ENCODE measurements at places on chromosomes 12 and 14. TPM values are rescaled to one million over a fixed set of nuclear protein-coding genes. Genes with fewer than 3 reads are reported as not detected.

- H3K4me3 ChIP-seq = no peak overlapping the region
- DNase-seq = no peak
- no peak overlapping the region for H3K27ac ChIP-seq
- no peaks in the 10 kb centered on the region for H3K4me1 ChIP-seq
- H3K36me3 ChIP-seq = no peaks in the 10 kb centered on the region
These were observed 22.3 kb downstream of the PPM1H start for GRCh38 chr12:62912644-62913043.

DNA sequence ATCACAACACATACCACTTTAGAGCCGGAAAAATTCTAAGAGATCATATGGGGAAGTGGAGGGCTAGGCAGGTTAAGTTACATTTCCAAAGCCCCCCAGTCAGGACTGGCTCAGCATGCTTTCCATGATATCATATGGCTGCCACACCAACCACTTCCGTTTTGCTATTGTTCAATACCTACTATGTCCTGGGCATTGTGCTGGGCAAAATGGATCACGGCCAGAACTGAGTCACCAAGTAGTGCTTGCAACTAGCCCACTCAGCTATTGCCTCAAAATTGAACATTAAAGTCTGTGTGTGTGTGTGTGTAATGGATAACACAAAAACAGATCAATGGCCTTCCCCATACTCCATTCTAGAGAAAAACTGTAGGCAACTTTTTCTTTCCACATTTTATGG, 22.7 kb downstream of the WIF1 start:
- no peak for DNase-seq
- H3K27me3 ChIP-seq = no peaks in the 10 kb centered on the region
- H3K4me3 ChIP-seq = no peak overlapping the region
- H3K36me3 ChIP-seq = no peaks in the 10 kb centered on the region
- no peak overlapping the region for H3K27ac ChIP-seq

- no peak for DNase-seq
- no peaks in the 10 kb centered on the region for H3K27me3 ChIP-seq
- peak overlapping the region; percentile 19 for H3K27ac ChIP-seq
These were observed 38.4 kb downstream of the AKAP6 start for GRCh38 chr14:32367516-32367915.

Gene CPSF2
- 19.5 TPM for total RNA-seq

Gene ENDOU
- not detected for total RNA-seq

DNA sequence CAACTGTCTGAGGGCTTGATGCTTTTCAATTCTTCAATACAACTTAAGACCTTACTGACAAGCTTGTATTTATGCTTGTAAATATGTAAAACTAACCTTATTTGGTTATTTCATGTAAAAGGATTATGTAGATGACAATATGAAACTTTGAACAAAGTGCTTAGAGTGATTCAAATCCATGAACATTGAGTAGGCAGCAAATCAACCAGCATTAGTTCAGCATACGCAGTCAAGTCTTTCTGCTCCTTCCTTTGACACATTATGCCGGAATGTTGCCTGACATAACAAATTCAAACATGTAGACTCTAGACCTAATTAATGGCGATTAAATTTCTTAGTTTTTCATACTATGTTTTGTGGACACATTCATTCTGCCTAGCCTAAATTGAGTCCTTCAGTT, 105.2 kb downstream of the FGD4 start:
- no peak for DNase-seq
- no peaks in the 10 kb centered on the region for H3K27me3 ChIP-seq
- H3K4me3 ChIP-seq = no peak overlapping the region
- H3K4me1 ChIP-seq = peaks cover 21% of the 10 kb centered on the region
- no peaks in the 10 kb centered on the region for H3K36me3 ChIP-seq

DNA sequence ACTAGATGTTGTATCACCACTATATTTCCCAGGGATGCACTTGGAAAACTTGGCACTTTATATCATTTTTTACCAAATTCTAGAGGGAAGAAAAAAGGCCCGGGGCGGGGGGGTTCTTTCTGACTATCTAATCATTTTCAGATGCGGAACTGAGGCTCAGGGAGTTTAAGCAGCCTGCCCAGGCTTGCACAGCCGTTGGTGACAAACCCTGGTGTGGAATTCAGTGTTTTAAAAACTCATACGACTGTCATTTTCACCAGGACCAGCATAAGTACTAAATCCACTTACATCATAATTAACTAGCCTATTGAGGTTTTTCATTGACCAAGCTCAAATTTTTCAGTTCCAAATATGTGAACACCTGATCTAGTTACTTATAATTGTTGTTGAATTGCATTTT, 181.0 kb downstream of the IPO8 start:
- DNase-seq = no peak
- H3K4me3 ChIP-seq = no peak overlapping the region
- H3K4me1 ChIP-seq = no peaks in the 10 kb centered on the region
- no peaks in the 10 kb centered on the region for H3K27me3 ChIP-seq

GRCh38 chr14:93232159-93232558, 25.1 kb downstream of the UBR7 start:
- H3K27ac ChIP-seq = no peak overlapping the region
- peak overlapping the region; percentile 71 for H3K4me3 ChIP-seq
- peaks cover 16% of the 10 kb centered on the region for H3K36me3 ChIP-seq
- no peaks in the 10 kb centered on the region for H3K27me3 ChIP-seq

DNA sequence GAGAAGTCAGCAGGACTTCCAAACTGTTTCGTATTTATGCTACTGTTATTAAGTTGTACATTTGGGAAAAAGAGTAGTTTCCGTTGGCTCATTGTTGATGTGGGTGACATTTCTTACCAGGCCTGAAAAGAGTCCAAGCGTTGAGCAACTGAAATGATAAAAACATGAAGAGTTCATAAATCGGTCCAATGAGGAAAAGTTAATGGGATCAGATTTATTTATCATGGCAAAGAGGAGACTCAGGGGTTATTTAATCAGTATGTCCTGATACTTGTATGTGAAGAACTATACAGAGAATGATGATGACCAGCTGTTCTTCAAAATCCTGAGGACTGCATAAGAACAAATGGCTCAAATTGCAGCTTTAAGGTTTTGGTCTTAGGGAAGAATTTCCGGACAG, 7.7 kb downstream of the VRK1 start:
- H3K27me3 ChIP-seq = no peaks in the 10 kb centered on the region
- no peak overlapping the region for H3K4me3 ChIP-seq
- no peak overlapping the region for H3K27ac ChIP-seq
- no peak for DNase-seq

Gene CACNA2D4
- 8.7 TPM for total RNA-seq

Gene MIPOL1
- total RNA-seq = 13.1 TPM

DNA sequence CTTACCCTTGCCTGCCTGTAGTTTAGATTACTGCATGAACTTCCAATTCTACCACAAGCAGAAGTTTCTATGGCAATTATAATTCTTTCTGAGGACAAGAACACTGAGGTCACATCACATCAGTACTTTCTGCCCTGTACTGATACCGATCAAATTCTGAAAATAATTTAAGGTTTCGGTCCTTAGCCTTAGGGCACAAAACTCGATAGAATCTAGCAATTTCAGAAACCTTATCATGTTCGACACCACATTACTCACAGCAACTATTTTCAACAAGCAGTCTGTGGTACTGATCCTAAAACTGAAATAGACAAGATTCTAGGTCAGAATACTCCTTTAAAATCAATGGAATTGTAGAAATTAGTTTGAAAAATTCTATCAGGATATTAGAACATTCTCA, 187.0 kb upstream of the LRFN5 start:
- no peaks in the 10 kb centered on the region for H3K36me3 ChIP-seq
- H3K4me3 ChIP-seq = no peak overlapping the region
- no peak overlapping the region for H3K27ac ChIP-seq
- H3K27me3 ChIP-seq = no peaks in the 10 kb centered on the region
- no peak for DNase-seq
- no peaks in the 10 kb centered on the region for H3K4me1 ChIP-seq

DNA sequence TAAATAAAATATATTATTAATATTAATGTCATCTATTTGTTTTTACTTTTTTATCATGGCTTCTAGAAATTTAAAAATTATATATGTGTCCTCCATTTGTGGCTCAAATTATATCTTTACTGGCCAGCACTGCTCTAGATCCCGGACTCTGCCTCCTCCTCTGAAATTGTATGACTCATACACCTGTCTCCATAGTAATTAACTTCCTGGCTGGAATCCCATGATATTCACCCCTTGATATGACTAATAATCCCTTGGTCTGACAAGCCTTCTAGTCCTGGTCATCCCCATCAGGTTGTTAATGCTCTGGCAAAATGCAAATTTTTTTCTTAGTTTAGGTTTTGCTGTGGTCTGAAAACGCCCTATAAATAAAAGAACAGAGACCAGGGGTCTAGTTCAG, 116.2 kb downstream of the BMP4 start:
- H3K27me3 ChIP-seq = no peaks in the 10 kb centered on the region
- no peak overlapping the region for H3K4me3 ChIP-seq
- no peak for DNase-seq
- H3K36me3 ChIP-seq = no peaks in the 10 kb centered on the region
- no peak overlapping the region for H3K27ac ChIP-seq

DNA sequence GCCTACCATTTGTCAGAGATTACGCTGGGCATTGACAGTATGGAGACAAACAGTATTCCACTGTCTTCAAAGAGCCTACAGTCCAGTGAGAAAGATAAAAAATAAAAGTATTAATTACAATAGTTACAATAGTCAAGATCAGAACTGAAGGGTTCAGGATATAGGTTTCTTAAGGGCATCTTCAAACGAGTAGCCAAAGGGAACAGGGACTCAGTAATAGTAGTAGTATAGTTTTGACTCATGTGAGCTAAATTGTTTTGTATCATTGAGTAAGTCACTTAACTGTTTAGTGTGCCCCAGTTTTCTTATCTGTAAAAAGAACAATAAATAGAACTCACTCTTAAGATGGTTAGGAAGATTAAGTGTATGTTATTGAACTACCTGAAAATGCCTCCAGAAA, 123.6 kb downstream of the METTL25 start:
- H3K27me3 ChIP-seq = no peaks in the 10 kb centered on the region
- H3K4me3 ChIP-seq = no peak overlapping the region
- no peaks in the 10 kb centered on the region for H3K36me3 ChIP-seq
- no peak overlapping the region for H3K27ac ChIP-seq
- no peaks in the 10 kb centered on the region for H3K4me1 ChIP-seq

DNA sequence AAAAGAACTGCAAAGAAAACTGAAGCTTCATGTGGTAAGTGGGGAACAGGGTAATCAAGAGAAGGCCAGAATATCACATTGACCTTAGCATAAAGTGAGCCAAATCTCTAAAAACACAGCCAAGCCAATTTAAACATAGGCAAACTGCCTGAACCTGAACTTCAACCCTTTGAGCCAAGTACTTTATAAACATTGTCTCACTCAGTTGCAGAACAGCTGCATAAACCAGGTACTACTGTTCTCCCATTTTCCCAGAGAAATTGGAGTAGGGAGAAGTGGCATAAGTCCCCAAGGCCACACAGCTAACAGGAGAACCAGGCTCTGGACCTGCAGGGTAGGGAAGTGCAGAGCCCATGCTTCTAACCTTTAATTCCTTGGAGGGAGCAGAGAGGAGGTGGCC, 30.4 kb upstream of the FKBP4 start:
- H3K27ac ChIP-seq = no peak overlapping the region
- no peaks in the 10 kb centered on the region for H3K27me3 ChIP-seq
- H3K4me1 ChIP-seq = no peaks in the 10 kb centered on the region
- no peak for DNase-seq
- H3K36me3 ChIP-seq = no peaks in the 10 kb centered on the region
- H3K4me3 ChIP-seq = no peak overlapping the region

DNA sequence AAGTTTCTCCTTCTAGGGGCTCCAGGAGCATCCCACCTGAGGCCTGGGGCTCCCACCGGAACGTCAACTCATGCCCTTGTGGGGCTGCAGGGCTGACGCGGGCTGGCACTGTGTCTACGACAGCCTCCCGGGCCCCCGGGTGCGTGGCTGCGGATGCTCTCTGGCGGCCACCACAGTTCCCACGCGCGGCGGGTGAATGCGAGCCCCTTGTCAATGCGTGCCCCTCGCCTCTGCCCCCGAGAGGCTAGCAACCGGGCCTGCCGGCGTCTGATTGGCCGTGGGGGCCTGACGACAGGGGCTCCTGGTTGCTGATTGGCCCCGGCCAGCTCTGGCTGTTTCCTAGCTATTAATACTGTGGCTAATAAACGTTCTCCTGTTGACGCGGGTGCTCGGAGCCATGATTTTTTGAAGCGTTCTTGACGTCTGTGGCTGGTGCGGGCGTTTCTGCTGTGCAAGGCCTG, 1.8 kb upstream of the MEG3 start:
- H3K4me3 ChIP-seq = no peak overlapping the region
- no peaks in the 10 kb centered on the region for H3K27me3 ChIP-seq
- no peaks in the 10 kb centered on the region for H3K4me1 ChIP-seq
- H3K27ac ChIP-seq = no peak overlapping the region
- no peak for DNase-seq

Gene KIF21A
- 21.9 TPM for total RNA-seq

Gene LRRK2
- 28.8 TPM for total RNA-seq

DNA sequence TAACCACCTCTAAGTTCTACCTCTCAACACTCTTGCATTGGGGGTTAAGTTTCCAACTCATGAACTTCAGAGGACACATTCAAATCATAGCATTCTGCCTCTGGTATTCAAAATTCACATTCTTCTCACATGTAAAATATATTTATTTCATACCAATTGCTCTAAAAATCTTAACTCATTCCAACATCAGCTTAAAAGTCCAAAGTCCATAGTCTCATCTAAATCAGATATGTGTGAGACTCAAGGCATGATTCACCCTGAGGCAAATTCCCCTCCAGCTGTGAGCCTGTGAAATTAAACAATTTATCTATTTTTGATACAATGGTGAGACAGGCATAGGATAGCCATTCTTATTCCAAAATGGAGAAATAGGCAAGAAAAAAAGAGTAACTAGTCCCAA, 214.0 kb downstream of the RGS6 start:
- no peak overlapping the region for H3K4me3 ChIP-seq
- no peak overlapping the region for H3K27ac ChIP-seq
- no peak for DNase-seq
- H3K27me3 ChIP-seq = no peaks in the 10 kb centered on the region
- H3K4me1 ChIP-seq = no peaks in the 10 kb centered on the region

DNA sequence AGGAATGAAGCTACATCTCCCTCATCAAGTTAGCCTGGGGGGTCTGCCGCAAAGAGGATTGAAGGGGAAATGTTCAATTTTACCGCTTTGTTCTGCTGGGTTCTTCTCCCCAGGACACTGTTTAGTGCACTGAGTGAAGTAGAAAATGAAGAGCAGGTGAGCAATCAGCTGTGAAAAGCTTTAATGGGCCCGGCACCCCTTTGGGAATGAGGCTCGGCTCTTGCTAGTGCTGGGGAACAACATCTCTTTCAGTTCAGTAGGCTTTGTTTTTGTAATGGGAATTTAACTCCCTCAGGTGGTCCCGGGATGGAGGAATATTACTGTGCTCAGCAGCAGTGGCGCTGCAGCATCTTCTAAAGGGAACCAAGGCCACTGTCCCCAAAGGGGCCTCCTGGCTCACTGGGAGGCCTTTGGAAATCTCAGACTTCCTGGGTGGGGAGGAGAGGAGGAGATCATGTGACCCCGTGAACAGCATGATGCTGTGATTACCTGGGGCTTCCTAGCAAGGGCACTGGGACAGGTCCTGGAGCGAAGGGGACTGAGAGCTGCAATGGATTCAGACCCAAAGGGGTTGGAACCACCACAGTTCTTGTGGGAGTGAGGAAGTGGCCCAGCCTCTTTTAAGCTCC, 85.2 kb upstream of the MAX start:
- H3K36me3 ChIP-seq = no peaks in the 10 kb centered on the region
- no peak for DNase-seq
- no peak overlapping the region for H3K4me3 ChIP-seq
- H3K4me1 ChIP-seq = no peaks in the 10 kb centered on the region
- no peak overlapping the region for H3K27ac ChIP-seq

- H3K36me3 ChIP-seq = no peaks in the 10 kb centered on the region
- no peak for DNase-seq
- H3K27ac ChIP-seq = no peak overlapping the region
- no peaks in the 10 kb centered on the region for H3K27me3 ChIP-seq
- H3K4me3 ChIP-seq = no peak overlapping the region
These were observed 13.6 kb upstream of the TBC1D30 start for GRCh38 chr12:64810831-64811230.

Data from thoracic aorta (tissue), 2 donors.